ENCODE measurements at places on chromosomes 3 and 15.

GRCh38 chr15:40877694-40878093 is 3.7 kb upstream of the RHOV start:
- no peak for DNase-seq

DNA sequence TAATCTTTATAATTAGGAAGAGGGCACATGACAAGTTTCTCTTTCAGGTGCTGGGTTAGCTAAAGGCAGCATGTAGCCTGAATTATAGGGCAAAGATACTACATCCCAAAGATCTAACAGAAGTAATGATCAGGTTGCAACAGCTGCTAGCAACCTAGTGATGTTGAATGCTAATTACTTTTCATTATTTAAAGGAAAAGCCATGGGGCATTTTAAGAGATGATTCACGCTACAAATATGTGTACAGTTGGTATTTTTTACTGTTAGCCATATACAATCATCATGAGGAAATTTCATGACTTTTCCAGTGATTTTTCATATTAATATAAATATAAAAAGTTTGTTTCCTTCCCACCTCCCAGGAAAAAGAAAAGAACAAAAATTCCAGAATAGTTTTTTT is 43.0 kb downstream of the NEK10 start:
- DNase-seq, result no peak

GRCh38 chr15:31609906-31610305 is 283.3 kb downstream of the KLF13 start:
- no peak for DNase-seq

GRCh38 chr3:29245441-29245840 is 35.4 kb upstream of the RBMS3 start:
- DNase-seq, result no peak

- no peak for DNase-seq
Measured at GRCh38 chr15:50377867-50378751, 23.1 kb upstream of the GABPB1 start.
